Substantia nigra (tissue), 51 donors: ENCODE measurements at places on chromosomes 6 and 20.

DNA sequence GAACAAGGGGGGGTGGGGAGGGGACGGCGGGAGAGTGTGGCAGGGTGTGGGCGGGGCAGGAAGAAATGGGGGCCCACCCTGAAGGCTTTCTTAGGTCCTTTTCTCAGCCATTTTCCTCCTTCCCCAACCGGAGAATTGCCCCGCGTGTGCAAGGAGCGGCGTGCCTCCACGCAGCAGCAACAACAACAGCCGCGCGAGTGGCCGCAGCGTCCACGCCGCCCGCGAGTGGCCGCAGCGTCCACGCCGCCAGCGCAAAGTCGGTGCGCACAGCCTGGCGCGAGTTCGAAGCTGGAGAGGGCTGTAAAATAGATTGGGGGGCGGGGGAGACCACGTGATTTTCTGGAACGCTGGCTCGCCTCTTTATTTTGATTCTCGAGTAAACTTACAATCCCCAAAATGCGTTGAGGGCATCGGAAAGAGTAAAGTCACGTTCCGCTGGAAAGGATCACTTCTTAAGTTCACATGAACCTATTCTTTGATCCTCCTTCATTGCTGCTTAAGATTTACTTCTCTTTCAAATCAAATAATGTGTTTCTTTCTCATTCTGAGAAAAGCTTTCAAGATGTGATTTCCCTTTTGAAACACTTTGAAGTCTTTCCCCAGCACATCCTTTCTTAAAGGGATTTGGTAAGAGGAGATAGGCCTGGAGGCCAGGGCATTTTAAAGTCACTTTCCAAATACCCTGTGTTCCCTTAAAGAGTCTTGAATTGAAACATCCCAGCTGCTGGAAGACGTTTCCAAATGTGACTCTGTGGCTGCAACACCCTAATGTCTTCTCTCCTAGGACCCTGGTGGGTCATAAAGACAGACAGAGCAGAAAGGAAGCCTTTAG lies 66.7 kb upstream of the ZNF217 start:
- DNase-seq: no peak

- DNase-seq: no peak
Observed at GRCh38 chr20:19213946-19214490, 1.6 kb downstream of the SLC24A3 start.

- DNase-seq: no peak
Observed at GRCh38 chr20:2037296-2037914, 43.5 kb upstream of the PDYN start.

GRCh38 chr6:82033631-82034211 lies 213.8 kb downstream of the IBTK start:
- no peak for DNase-seq
